HuH-7 (cell line): ENCODE measurements at places on chromosomes 4 and X.

GRCh38 chr4:9938933-9939332 is 82.4 kb downstream of the SLC2A9 start:
- no peak for DNase-seq

- DNase-seq = no peak
Measured at GRCh38 chrX:134875671-134876070, 115.1 kb upstream of the SMIM10 start.

GRCh38 chrX:41127477-41128192 is 42.4 kb downstream of the USP9X start:
- DNase-seq = no peak

GRCh38 chr4:73573794-73574528 is 46.3 kb downstream of the RASSF6 start:
- peak; percentile 43 for DNase-seq

GRCh38 chr4:48429709-48430474 is 53.3 kb upstream of the SLC10A4 start:
- no peak for DNase-seq

DNA sequence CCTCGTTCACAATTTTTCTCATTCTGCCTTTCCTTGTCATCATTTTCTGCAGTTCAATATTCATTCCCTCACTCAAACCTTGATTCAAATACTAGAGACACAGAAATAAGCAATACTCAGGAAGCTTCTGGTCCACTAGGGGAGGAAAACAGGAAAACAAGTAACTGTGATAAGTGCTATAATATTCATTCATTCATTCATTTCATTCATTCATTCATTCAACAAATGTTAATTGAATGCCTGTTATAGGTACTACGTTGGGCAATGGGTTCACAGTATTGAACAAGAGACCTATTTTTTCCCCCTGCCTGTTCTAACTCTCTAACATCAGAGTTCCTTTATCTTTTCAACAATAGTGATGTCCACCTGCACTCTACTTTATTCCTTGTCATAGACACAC is 104.0 kb downstream of the HDAC8 start:
- DNase-seq = no peak
